Stomach (tissue), 19 donors: ENCODE measurements at places on chromosomes 12 and 14. TPM values are rescaled to one million over a fixed set of nuclear protein-coding genes. Genes with fewer than 3 reads are reported as not detected.

IFNG gene
- total RNA-seq = not detected

PTGER2 gene
- 1.3 TPM for total RNA-seq

RIPK3 gene
- total RNA-seq = 11.2 TPM

DNA sequence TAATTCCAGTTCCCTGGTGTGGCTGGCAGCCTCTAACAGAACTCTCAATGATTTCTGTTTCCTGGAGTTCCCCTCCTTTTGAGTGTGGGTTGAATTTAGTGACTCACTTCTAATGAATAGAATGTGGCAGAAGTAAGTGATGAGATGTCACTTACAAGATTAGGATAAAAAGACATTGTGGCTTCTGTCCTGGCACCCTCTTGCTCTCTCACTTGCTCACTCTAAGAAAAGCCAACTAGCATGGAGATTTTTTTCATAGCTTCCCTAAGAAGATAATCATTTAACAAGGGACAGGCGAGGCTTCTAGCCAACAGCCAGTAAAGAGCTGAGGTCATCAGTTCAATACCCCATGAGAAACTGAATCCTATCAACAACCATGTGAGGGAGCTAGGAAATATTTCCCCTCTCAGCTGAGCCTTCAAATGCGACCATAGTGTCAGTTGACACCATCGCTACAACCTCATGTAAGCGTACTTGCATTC, 156.7 kb downstream of the TMTC3 start:
- H3K27ac ChIP-seq = no peak overlapping the region
- no peaks in the 10 kb centered on the region for H3K27me3 ChIP-seq
- peak; percentile 27 for DNase-seq
- H3K36me3 ChIP-seq = no peaks in the 10 kb centered on the region
- peaks cover 35% of the 10 kb centered on the region for H3K4me1 ChIP-seq

DNA sequence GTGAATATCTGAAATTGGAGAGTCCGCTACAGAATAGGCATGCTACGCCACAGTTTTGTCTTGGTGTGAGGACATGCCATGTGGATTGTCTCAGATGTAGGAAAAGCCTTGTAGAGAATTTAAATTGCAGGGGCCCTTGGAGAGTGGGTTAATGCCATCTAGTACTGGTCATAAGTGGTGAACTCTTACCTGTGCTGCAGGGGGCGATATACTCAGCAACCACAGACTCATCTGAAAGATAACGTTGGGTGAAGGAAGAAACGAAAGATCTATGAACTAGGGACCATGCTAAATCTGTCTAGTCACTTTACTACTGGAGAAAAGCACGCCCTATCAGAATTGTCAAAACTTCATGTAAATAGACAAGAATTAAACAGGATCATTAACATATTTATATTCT, 33.7 kb upstream of the A2M start:
- H3K27me3 ChIP-seq = no peaks in the 10 kb centered on the region
- H3K4me3 ChIP-seq = no peak overlapping the region
- no peak overlapping the region for H3K27ac ChIP-seq
- no peak for DNase-seq
